ENCODE measurements at places on chromosomes 1 and 21.

DNA sequence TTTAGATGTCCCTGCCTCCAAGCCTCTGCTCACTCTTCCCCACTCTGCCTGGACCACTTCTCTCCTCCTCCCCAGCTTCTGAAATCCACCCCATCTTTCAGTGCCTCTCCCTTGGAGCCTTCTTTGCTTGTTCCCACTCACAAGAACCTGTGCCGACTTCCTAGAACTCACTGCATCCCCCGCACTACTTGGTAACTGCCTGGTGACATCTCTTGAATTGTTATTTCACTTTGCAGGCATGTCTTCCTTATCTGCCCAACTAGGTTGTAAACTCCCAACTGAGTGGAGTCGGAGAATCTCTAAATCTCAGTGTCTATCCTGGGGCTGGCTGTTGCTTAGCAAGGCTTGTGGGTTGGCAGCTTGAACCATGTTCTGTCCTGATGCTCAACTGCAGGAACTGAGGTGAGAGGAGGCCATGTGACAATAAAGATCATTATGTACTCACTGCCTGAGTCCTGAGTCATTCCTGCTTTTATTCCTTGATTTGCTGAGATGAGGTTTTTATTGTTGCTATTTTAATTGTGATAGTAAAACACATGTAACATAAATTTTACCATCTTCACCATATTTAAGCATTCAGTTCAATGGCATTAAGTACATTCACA, 3.9 kb downstream of the KPRP start:
- no peak for DNase-seq

DNA sequence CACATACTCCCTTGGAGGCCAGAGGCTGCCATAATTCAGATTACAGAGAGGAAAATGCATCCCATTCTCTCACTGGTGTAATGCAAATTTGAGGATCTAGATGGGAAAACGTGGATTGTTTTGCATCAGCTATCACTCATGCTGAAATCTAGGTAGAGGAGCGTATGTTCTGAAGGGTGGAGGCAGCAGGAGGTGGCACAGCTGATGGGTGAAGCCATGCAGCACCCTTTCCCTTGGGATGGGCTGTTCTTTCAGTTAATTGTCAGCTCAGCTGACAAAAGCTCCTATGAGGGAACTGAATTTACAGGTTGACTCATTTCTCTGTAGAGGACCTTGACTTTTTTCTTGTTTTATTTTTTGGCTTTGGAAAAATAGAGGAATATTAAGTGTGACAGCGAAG, 41.8 kb downstream of the CAMTA1 start:
- no peak for DNase-seq

DNA sequence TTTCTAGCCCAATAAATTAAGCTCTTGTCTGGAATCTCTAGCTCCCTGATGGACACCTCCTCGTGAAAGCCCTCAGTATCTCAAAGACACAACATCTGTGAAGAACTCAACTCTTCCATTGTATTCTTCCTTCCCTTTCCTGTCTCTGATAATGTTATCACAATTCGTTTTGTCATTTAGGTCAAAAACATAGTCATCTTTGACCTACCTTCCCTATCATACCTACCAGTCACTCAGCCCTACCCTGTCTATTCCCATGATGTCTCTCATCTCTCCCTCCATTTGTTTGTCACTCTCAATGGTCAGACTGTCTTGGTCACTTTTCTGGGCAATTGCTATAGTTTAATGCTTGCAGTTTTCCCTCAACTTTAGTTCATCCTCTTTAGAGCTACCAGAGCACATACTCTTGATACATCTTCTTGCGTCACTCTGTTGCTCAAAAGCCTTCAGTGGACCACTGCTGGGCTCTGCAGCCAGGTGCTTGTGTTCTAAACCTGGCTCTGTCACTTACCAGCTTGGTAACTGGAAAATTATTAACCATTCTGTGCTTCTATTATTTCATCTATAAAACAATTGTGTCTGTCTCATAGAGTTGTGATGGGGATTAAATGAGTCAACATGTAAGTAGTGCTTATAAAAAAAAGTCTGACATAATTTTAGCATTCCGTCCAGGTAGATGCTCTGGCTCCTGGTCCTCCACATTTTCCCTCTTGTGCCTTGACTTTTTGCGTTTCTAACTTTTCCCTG, 39.6 kb downstream of the DDR2 start:
- no peak for DNase-seq

DNA sequence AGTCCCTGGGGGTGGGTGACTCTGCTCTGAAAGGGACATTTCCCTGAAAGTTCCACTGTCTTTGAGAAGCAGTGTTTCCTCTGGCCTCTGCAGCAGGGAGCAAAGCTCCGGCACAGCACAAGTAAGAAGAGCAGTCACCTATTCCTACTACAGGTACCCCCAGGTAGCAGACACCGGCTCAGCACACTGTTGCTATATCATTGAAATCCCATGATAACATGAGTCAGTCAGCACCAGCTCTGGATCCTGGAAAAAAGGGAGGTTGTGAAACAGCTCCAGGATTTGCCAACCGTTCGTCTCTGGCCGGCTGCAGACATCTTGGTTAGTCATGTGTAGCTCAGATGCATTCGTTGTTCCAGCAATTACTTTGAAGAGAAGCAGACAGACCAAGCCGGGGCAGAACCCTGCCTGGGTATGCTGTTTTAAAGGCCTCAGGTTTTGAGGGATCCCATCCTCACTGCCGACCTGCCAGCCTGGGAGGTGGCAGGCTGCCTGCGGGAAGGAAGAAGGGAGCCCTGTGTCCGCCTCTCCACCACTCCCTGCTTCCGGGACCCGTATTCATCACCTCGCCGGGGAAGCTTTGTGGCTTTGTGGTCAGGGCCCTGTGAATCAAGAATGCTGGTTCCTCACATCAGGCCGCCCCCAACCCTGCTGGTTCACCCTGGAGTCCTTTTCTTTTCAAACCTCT, 139.2 kb downstream of the CLIC6 start:
- peak; percentile 2 for DNase-seq

- no peak for DNase-seq
These were observed 24.8 kb upstream of the GBP6 start for GRCh38 chr1:89339039-89339438.

DNA sequence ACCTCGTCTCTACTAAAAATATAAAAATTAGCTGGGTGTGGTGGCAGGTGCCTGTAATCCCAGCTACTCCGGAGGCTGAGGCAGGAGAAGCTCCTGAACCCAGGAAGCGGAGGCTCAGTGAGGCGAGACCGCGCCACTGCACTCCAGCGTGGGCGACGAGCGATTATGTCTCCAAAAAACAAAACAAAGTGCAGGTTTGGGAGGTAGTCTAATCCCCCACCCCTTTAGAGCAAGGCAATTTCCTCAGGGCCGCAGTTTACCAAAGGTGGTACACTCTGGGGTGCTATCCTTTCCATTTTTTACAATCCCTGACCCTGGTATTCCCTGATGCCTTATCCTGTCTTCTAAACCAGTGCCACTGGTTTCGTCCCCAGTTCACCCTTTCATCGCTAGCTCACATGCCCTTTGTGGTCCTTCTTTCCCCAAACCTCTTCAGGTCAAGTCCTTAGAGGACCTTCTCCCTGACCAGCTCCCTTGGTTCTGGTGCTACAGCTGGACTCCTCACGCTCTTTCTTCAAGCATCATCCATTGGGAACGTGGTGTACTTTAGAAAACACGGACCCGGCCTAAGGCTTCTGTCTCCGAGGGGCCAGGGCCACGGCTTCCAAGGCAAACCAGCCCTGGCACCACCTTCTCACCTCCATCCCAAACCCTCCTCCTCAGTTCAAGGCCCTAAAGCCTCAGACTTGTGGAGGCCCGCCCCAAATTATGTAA, 873 bp downstream of the IFT25 start:
- no peak for DNase-seq

DNA sequence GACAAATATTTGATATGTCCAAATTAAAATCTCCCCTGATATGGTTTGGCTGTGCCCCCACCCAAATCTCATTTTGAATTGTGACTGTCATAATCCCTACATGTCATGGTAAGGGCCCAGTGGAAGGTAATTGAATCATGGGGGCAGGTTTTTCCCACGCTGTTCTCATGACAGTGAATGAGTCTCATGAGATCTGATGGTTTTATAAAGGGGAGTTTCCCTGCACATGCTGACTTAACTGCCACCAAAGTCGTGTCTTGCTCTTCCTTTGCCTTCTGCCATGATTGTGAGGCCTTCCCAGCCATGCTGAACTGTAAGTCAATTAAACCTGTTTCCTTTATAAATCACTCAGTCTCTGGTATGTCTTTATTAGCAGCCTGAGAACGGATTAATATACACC, 207.0 kb downstream of the BARHL2 start:
- no peak for DNase-seq

- DNase-seq: no peak
These were observed 122.3 kb upstream of the CXADR start for GRCh38 chr21:17390569-17390968.

DNA sequence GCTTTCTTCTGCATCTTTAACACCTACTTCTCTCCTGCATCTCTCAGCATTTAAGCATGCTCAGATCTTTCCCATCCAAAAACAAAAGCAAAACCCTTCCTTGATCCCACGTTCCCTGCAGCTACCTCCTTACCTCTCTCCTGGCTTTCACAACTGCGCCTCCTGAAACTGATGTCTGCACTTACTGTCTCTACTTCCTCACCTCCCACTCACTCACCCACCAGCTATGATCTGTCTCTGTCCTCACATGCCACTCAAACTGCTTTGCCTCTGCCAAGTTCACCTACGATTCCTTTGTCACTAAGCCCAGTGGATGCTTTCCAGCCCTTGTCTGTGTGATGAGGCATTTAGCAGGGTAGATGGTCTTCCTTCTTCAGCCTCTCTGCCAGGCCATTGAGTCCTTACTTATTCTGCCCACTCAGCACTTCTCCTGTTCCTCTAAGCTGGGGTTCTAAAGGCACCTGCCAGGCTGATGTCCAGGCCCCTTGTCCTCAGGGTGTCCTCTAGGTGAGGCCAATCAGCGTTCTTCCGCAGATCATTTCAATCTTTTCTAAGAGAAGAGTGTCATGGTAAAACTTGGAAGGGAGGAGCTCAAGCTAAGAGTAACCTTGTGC, 10.0 kb upstream of the GJB3 start:
- no peak for DNase-seq

- DNase-seq: no peak
These were observed 648.0 kb upstream of the PLXNA2 start for GRCh38 chr1:208892147-208892546.

GRCh38 chr1:154324241-154324640, 1.1 kb upstream of the ATP8B2 start:
- no peak for DNase-seq

- DNase-seq: no peak
These were observed 10.9 kb downstream of the NR5A2 start for GRCh38 chr1:200038325-200038980.

DNA sequence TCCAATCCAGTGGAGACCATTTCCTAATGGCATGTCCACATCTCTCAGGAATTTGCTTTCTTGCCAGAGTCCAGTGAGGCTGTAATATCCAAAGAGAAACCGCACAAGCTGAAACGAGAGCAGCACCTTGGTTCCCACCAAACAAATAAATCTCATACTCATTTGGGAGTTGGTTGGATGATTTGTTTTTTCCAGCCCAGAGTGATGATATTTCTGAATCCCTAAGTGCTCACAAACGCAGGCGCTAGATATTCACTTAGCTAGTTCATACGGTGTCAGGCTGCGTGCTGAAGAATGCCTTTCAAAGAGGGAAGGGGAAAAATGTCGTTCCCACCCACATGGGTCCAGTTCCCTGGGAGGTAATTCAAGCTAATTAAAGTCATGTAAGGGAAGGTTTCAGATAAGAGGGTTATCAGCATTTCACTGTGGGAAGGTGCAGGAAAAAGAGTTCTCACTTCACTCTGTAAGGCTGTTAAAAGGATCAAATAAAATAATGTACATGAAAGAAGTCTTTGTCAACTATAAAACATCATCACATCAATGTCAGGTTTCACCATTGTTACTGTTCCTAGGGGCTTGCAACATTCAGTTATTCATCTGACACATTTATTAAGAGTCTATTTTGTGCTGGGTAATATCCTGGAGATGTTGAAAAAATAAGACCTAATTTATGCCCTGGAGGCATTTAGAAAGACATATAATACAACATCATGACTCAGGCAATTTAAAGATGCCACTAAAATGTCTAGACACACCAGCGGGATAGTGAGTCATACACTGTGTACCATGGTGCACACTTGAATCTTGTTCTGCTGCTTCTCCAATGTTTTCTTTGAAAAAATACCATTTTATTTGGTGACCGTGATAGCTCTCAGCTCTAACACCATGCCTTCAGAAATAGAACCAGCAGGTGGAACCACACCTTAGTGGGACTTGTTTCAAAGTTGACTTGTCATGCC, 19.3 kb downstream of the DPT start:
- no peak for DNase-seq

- DNase-seq: no peak
These were observed 546 bp downstream of the KIF21B start for GRCh38 chr1:201022820-201023516.

DNA sequence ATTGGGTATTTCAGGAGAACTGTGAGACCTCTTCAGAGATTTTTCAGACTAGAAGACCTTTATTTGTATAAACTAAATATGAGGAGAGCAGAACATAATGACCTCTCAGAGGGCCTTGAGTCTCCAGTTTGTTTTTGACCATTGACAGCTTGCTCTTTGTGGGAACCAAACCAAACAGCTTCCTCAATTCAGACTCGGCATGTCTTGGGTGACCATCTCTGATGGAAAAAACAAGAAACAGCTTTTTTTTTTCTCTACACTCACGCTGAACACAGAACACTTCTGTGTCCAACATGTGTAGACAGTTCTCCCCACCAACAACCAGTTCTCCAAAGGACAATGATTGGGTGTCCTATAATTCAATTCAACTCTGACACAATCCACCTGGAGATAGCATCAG, 11.5 kb downstream of the ATP1A4 start:
- DNase-seq: no peak

DNA sequence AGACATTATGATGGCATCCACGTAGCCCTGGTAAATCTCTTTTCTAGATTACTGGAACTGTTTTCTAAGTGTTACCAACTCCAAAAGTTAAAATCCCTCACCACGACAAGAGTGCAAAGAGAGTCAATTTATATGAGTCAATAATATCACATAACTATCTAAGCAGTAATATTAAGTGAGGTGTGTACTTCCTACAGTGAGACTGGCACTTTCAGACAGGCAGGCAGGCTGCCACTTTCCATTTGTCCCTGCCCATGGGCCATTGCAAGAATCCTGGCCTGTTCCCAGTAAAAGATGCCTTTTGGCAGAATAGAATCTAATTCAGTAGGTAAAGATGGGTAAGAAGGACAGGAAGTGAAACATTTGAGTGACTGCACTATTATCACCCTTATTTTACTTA, 355.6 kb downstream of the PTBP2 start:
- no peak for DNase-seq

DNA sequence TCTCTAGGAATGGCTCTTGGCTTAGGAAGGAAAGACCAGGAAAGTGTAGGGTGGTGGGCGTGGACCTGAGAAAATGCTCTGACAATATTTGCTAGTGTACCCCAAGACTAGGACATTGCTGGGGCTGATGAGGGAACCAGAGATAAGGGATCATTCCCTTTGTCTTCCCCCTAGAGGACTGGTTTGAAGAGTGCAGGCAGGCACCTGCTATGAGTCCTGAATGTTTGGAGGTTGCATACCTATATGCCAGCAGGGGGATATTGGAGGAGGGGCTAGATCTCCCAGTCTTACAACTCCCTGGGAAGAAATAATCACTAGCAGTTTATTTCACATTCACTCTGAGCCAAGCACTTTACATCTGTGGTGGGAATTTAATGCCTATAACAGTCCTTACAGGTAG, 6.0 kb upstream of the BCL10 start:
- DNase-seq: no peak

- DNase-seq: no peak
These were observed 52.1 kb upstream of the AKT3 start for GRCh38 chr1:243902100-243902499.

- no peak for DNase-seq
These were observed 62.5 kb upstream of the TNFSF4 start for GRCh38 chr1:173269490-173270230.

Data from stimulated activated CD4-positive, alpha-beta T cell treated with anti-CD3 and anti-CD28 coated beads, Interleukin-1b, Interleukin-23, amount 100 ng/mL, for 1 hour (primary cell).